ENCODE measurements at places on chromosomes 7 and 10. TPM values are rescaled to one million over a fixed set of nuclear protein-coding genes. Genes with fewer than 3 reads are reported as not detected.

Gene SYNPO2L
- not detected for total RNA-seq

- DNase-seq, result no peak
- H3K27ac ChIP-seq, result no peak overlapping the region
- H3K27me3 ChIP-seq, result no peaks in the 10 kb centered on the region
- H3K36me3 ChIP-seq, result peaks cover 50% of the 10 kb centered on the region
- H3K4me3 ChIP-seq, result peak overlapping the region; percentile 82
Observed at GRCh38 chr7:131103997-131104396, 223.7 kb upstream of the MKLN1 start.

DNA sequence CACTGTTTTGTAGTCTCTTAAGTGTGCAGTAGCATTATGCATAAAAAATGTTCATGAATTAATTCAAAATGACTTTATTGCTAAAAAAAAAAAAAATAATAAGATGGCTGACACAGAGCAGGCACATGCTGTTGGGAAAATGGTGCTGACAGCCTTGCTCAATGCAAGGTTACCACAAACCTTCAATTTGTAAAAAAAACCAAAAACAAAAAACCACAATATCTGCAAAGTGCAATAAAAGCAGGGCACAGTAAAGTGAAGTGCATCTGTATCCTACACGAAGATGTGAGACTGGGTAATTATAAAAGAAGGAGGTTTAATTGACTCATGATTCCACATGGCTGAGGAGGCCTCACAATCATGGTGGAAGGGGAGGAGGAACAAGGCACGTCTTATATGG, 185.8 kb downstream of the USP6NL start:
- H3K4me3 ChIP-seq, result no peak overlapping the region
- peaks cover 7% of the 10 kb centered on the region for H3K4me1 ChIP-seq
- peaks cover 7% of the 10 kb centered on the region for H3K36me3 ChIP-seq
- H3K27me3 ChIP-seq, result no peaks in the 10 kb centered on the region

GRCh38 chr10:86099542-86100334, 266.9 kb downstream of the GRID1 start:
- H3K4me1 ChIP-seq, result no peaks in the 10 kb centered on the region
- H3K27me3 ChIP-seq, result no peaks in the 10 kb centered on the region
- H3K27ac ChIP-seq, result no peak overlapping the region
- H3K4me3 ChIP-seq, result no peak overlapping the region
- DNase-seq, result no peak
- H3K36me3 ChIP-seq, result no peaks in the 10 kb centered on the region

DNA sequence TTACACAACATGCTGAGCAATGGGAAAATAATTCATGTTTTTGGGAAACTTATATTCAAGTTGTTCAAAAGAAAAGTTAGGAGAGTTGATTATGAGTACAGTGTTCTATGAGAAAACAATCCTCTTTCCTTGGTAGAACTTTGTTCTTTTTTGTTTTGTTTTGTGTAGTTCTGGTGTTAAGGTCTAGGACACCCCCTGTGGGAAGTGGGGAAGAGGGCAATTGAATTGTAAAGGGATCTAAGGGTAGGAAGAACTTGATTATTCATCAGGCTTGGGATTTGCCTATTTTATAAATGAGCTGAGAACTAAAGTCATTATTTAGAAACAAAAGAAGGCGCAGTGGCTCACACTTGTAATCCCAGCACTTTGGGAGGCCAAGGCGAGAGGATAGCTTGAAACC, 25.9 kb upstream of the CDK13 start:
- H3K27me3 ChIP-seq, result peaks cover 2% of the 10 kb centered on the region
- no peak overlapping the region for H3K27ac ChIP-seq
- H3K4me3 ChIP-seq, result no peak overlapping the region
- H3K36me3 ChIP-seq, result no peaks in the 10 kb centered on the region
- no peaks in the 10 kb centered on the region for H3K4me1 ChIP-seq

GRCh38 chr10:24333736-24334135, 124.8 kb downstream of the KIAA1217 start:
- no peak overlapping the region for H3K4me3 ChIP-seq
- no peak overlapping the region for H3K27ac ChIP-seq
- no peak for DNase-seq
- no peaks in the 10 kb centered on the region for H3K36me3 ChIP-seq
- H3K4me1 ChIP-seq, result no peaks in the 10 kb centered on the region
